Colonic mucosa (tissue), 4 donors: ENCODE measurements at places on chromosomes 1 and 21. TPM values are rescaled to one million over a fixed set of nuclear protein-coding genes. Genes with fewer than 3 reads are reported as not detected.

Gene GBP2
- total RNA-seq: 20.1 TPM

- no peak for DNase-seq
These were observed 8.5 kb upstream of the CD58 start for GRCh38 chr1:116579259-116579875.

Gene PRAMEF6
- total RNA-seq: not detected

Gene CD34
- total RNA-seq: 8.4 TPM

Gene ATP5IF1
- total RNA-seq: 326 TPM

GRCh38 chr1:8902765-8903164 is 24.3 kb upstream of the ENO1 start:
- DNase-seq: no peak

Gene TMEM82
- 17.0 TPM for total RNA-seq

Gene S100A9
- 34.9 TPM for total RNA-seq

Gene FCGR3A
- total RNA-seq: 3.2 TPM

GRCh38 chr1:96968983-96969382 is 247.4 kb downstream of the PTBP2 start:
- DNase-seq: no peak

DNA sequence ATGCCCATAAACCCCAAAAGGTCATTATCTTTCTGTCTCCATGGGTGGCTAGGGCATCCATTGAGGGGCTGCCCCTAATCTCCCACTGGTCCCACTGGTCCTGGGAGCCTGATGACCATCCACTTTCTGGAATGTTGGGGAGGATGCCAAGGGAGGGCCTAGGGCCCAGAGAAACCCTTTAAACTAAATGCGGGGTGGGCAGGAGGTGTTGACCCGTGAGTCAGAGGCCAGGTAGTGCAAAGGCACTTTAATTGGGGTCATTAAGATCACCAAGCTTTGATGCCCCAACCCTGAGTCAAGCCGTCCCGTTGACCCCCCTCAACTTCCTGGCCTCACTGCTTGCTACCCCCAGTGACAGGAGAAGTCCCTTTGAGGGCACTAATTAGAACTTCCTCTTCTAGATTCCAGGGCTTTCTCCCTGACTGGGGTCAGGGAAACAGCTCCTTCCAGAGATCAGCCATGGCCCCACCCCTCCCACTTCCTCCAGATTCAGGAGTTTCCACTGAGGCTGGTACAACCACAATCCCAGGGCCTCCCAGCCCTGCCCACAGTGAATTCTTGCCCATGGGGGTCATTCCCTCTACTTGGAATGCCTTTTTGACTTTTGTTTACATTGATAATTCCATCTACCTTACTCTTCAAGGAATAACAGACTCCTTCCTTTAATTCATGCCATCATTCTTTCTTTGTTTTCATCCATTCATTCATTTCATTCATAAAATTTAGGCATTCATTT is 15.5 kb upstream of the SERINC2 start:
- no peak for DNase-seq

DNA sequence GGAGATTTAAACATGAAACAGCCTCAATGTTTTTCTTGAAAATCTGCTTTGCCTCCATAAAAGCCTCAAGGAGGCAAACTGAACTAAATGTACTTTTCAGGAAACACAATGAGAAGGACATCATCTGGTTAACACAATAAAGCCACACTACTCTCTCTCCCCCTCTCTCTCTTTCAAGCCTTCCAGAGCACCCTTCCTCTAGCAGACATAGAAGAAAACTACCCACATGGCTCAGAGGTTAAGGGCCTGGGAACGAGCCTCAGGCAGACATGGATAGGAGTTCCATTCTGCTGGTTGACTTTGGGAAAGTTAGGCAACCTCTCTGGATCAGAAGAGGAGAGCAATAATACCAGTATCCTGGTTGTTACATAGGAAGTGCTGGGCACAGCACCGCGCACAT is 42.9 kb downstream of the RUNX1 start:
- DNase-seq: no peak

GRCh38 chr1:1920608-1921458 is 1.8 kb upstream of the TMEM52 start:
- DNase-seq: no peak

DNA sequence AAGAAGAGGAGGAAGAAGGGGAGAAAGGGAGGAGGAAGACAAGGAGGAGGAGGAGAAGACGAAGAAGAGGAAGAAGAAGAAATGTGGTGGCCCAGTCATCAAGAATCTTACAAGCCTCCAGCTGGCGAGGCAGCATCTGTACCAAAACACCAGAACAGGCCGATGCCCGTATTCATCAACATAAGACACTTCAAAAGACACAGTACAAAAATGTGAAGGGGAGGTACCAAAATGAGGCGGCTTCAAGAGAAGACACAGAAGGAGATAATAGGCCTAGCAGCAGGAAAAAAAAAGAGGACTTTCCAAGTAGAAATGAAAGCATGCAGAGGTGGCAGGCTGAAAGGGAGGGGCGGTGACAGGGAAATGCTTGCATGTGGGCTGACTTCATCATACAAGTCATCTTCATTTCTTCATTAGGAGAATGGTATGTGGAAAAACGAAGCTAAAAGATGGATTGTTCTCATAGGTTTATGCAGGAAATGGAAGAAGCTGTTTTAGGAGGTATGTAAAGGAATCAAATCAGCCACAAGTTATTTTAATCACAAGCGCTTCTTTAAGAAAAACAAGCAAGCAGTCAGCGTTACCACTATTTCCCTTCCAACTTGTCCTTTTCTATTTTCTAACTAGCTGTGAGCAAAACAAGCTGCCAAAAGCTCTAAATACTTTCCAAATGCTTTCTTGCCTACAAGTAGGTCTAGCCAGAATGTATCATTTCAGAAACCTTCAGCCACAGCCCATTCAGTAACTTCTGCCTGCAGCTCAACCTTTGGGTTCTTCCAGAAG is 192.3 kb downstream of the SLC45A1 start:
- no peak for DNase-seq

DNA sequence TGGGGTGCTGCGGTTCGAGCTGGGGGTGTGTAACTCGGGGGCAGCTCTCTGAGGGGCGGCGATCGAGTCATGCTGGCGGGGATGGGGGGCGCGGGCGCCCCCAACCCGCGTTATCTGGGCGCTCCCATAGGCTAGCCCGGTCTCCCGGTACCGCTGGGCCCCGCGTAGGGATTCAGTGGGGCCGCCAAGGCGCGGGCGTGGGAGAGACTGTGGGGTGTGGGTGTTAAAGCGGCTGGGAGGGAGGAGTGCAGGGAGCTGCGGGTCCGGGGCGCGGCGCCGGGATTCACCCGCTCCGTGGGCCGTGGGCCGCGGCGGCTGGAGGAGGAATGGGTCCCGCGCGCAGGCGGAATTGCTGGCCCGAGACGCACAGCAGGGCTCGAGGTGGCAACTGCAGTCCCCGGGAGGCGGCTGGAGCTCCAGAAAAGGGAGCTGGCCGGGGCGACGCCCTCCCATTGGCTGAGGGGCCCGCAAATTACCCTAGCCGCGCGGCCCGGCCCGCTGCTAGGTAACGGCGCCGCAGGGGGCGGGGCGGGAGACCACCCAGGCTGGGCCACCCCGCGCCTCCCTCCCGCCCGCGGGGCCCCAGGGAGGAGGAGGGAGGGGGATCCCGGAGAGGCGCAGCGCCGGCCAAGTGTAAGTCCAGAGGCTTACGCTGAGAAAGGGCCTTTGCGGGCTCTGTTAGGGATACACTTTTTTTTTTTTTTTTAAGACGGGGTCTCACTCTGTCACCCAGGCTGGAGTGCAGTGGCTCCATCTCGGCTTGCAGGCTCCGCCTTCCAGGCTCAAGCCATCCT is at the start of gene PTCH2:
Gene PTCH2 (minus strand): TSS at position 392 of the 794 bp plus-strand sequence. CDS start 321 bp downstream, at position 71.
- peak; percentile 51 for DNase-seq

GRCh38 chr1:172484252-172484651 is 40.4 kb upstream of the PIGC start:
- no peak for DNase-seq

GRCh38 chr1:175176246-175176645 is 16.3 kb downstream of the KIAA0040 start:
- no peak for DNase-seq

DNA sequence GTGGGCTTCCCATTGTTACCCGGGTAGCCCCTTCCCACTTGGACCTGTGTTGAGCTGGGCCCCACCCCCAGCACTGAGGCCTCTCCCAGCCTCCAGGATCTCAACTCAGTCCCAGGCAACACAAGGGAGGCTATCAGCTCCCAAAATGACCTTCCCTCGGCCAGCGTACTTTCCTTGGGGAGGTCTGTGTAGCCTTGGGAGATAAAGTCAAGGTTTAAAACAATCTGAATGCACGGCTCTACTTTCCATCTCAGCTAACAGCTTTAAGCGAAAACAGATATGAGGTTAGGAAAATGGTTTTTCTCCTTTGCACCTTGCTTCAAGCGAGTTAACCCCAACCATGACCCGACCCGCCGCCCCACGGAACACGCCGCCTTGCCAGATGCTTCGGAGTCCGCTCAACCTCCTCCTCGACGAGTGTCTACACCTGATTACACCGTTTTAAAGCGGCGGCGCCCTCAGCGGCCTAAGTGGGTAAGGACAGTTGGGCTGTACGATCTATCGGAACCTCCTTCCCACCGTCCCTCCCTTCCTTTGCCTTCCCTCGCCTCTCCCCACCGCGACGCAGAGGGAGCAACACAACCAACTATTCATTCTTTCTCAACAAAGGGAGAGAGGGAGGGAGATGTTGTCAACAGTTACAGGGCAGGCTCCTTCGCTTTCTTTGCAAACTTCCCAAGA is 1.1 kb downstream of the BCAR3 start:
- DNase-seq: peak; percentile 91

Gene MAP1LC3C
- not detected for total RNA-seq

DNA sequence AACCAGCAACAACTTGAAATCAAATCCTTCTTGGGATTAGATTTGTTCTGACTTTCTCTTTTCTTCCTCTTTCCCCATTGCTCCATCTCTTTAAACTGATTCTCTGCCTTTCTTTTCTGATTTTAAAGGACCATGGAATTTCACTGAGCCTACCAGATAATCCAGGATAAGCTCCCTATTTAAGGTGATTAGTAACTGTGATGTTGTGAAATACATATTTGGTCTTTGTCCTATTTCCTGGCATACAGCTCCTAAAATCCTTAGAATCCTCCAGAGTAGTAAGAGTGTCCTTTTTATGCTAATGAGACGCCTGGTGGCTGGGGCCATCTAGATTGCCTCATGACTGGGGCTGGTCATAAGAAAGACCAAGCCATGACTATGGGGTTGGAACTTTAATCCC is 236.9 kb downstream of the USP25 start:
- DNase-seq: no peak

Gene MYOG
- not detected for total RNA-seq

- DNase-seq: no peak
These were observed 165.6 kb downstream of the SIPA1L2 start for GRCh38 chr1:232464325-232464724.

Gene LCE1C
- total RNA-seq: not detected

DNA sequence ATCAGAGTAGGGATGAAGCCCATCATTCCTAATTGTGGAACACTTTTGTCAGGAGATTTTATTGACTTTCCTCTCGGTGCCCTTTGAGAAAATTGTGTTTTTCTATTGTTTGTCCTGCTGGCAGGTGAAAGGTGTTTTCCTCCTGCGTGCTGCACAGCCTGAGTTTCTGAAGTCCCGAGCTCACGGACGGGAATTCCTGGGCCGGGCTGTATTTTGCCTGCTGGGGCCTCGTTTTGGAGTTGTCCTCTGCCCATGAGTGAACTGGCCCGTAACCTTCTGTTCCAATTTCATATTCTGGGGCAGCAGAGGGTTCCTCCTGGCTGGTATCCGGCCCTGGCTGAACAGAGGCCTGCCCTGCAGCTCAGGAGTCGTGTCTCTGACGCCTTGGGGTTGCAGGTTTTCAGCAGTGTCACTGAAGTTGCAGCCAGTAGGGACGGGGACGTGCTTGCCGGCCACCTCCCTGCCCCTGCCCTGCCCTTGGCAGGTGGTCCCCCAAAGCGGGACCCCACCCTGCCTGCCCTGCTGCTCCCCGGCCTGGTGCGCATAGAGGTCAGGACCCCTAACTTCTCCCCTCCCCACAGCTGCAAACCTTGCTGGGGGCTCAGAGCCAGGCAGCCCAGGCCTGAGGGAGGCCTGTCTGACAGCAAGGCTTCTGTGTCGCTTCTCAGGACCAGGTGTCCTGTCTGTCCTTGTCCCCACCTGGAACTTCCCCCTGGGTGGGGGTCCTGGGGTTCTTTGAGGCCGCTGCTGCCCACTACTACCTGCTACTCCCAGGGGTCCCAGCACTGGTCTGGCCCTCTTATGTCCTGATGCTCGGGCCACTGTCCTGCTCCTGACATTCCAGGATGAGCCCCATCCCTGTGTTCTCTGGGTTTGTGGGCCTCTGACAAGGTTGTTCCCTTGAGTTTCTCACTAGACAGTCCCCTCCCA is 49.0 kb downstream of the SLX9 start:
- no peak for DNase-seq

- peak; percentile 93 for DNase-seq
These were observed 13.8 kb downstream of the SLC35E2B start for GRCh38 chr1:1678581-1679380.

Gene CELA2B
- total RNA-seq: 1.1 TPM

Gene THEMIS2
- 6.8 TPM for total RNA-seq

Gene NEK2
- total RNA-seq: 9.3 TPM

Gene LCE4A
- not detected for total RNA-seq

GRCh38 chr1:58584082-58584895 is 7.2 kb upstream of the TACSTD2 start:
- peak; percentile 29 for DNase-seq

DNA sequence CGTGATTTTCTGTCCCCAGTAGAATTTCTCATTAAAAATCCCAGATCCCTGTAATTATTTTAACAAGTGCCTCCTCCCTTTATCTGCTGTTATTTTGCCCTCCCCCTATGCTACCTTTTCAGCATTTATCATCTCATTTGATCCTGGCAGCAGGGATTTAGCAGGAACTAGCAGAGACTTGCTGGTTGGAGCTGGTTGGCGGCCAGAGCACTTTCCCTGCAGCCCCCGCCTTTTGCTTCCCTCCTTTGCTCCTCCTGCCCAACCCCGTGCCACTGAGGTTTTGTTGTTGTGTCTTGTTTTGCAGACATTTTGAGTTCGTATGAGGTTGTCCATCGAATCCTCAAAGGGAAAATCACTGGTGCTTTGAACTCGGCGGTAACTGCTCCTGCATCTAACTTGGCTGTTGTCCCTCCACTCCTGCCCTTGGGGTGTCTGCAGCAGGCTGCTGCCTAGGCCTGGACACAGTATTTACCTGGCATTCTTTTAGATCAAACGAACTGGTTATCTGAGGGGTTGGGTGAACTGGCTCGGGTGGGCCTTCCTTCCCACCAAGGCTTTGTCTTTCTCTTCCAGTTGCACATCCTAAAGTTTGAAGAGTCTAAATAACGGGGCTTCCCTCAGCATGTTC is 11.2 kb downstream of the UBE2Q1 start:
- DNase-seq: no peak
